IMR-90 (cell line): ENCODE measurements at places on chromosomes 7 and 10.
A peak's percentile ranks its signal among the peaks of the same experiment; 100 is the strongest.

GRCh38 chr7:137606061-137606674 is 240.6 kb downstream of the DGKI start:
- DNase-seq = peak; percentile 71
- no peak overlapping the region for H3K4me3 ChIP-seq
- H3K4me1 ChIP-seq = no peaks in the 10 kb centered on the region

DNA sequence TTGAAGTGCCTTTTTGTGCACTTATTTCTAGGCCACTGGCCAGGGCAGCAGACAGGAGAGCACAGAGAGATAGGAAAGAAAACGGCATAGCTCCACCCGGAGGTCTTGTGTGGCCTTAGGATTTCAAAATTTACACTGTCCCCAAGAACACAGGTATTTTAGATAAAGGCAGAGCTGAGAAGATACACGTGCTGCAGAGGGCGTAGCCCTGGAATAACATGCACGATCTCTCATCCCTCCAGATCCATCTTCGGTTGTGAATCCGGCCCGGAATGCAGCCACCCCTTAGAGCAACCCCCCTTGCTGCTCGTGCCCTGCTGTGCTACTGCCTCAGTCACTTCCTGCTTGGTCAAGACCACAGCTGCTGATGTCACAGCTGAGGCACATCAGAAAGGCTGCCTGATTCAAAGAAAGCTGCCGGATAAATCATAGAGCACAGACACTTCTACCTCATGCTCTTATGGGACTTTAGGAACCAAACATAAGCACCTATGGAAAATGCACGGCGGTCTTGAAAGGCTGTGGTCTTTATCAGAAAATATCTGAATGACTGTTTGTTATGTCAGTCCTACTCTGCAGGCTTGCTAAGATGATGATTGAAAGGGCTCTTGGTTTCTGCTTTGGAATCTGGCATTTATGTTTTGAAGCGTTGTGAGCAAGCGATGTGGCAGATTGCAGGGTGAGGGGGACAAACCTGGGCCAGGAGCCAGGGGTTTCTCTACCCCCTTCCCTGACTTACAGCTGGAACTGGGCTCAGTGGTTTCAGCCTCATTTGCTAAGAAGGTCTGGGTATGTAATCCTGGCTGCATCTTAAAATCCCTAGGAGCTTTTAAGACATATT is 152.0 kb downstream of the SVIL start:
- no peak overlapping the region for H3K27ac ChIP-seq
- H3K4me1 ChIP-seq = peaks cover 7% of the 10 kb centered on the region
- peaks cover 28% of the 10 kb centered on the region for H3K36me3 ChIP-seq
- peak; percentile 76 for DNase-seq

GRCh38 chr7:155867734-155868400 is 55.6 kb upstream of the SHH start:
- no peaks in the 10 kb centered on the region for H3K4me1 ChIP-seq
- H3K4me3 ChIP-seq = no peak overlapping the region
- DNase-seq = no peak
- H3K36me3 ChIP-seq = no peaks in the 10 kb centered on the region

GRCh38 chr10:116710076-116710475 is 32.3 kb downstream of the HSPA12A start:
- no peak overlapping the region for H3K4me3 ChIP-seq
- H3K27me3 ChIP-seq = no peaks in the 10 kb centered on the region
- DNase-seq = no peak
- no peak overlapping the region for H3K27ac ChIP-seq
- H3K36me3 ChIP-seq = no peaks in the 10 kb centered on the region

DNA sequence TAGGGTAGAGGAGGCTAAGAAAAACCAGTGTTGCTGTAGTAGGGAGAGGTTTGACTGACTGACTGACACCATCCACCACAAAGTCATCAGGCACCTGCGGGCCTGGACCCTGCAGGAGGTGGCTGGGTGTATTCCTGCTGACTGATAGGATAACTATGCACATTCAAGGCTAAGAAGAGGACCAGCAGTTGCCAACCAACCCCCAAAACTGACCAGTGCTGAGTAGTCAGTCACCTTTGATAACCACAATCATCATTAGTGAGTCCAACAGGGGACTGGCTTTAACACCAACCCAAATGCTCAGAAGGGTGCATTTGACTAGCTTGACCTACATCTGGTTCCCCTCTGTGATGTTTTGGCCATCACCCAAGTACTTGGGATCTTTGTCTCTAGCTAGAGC is 30.5 kb downstream of the PLXNA4 start:
- no peak overlapping the region for H3K4me3 ChIP-seq
- DNase-seq = no peak
- no peaks in the 10 kb centered on the region for H3K36me3 ChIP-seq
- no peaks in the 10 kb centered on the region for H3K4me1 ChIP-seq
- no peaks in the 10 kb centered on the region for H3K27me3 ChIP-seq

DNA sequence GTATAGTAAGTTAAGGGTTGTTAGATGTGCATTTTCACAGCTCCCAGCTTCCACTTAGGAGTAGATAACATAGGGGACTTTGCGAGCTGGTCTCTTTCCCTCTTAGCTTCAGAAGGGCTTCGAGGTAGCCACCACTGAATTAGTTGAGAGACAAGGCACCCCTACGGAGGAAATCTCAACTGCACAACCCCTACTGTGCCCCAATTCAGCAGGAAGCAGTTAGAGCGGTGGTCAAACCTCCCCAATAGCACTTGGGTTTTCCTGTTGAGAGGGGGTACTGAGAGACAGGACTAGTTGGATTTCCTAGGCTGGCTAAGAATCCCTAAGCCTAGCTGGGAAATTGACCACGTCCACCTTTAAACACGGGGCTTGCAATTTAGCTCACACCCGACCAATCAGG is 1.1 kb upstream of the HERPUD2 start:
- no peak for DNase-seq
- H3K4me3 ChIP-seq = no peak overlapping the region
- H3K36me3 ChIP-seq = no peaks in the 10 kb centered on the region; the same call in 1 of the 2 replicates
- H3K27me3 ChIP-seq = no peaks in the 10 kb centered on the region
- H3K27ac ChIP-seq = no peak overlapping the region
- peaks cover 12% of the 10 kb centered on the region for H3K4me1 ChIP-seq

- H3K27me3 ChIP-seq = no peaks in the 10 kb centered on the region
- H3K4me3 ChIP-seq = no peak overlapping the region
- no peak overlapping the region for H3K27ac ChIP-seq
- H3K36me3 ChIP-seq = no peaks in the 10 kb centered on the region
Measured at GRCh38 chr10:97520520-97520919, 21.8 kb downstream of the UBTD1 start.

GRCh38 chr10:13991353-13991752 is 339.4 kb downstream of the FRMD4A start:
- peaks cover 26% of the 10 kb centered on the region for H3K4me1 ChIP-seq
- H3K4me3 ChIP-seq = no peak overlapping the region
- H3K27ac ChIP-seq = peak overlapping the region; percentile 2; the same call in 1 of the 2 replicates
- H3K36me3 ChIP-seq = no peaks in the 10 kb centered on the region
- no peak for DNase-seq

DNA sequence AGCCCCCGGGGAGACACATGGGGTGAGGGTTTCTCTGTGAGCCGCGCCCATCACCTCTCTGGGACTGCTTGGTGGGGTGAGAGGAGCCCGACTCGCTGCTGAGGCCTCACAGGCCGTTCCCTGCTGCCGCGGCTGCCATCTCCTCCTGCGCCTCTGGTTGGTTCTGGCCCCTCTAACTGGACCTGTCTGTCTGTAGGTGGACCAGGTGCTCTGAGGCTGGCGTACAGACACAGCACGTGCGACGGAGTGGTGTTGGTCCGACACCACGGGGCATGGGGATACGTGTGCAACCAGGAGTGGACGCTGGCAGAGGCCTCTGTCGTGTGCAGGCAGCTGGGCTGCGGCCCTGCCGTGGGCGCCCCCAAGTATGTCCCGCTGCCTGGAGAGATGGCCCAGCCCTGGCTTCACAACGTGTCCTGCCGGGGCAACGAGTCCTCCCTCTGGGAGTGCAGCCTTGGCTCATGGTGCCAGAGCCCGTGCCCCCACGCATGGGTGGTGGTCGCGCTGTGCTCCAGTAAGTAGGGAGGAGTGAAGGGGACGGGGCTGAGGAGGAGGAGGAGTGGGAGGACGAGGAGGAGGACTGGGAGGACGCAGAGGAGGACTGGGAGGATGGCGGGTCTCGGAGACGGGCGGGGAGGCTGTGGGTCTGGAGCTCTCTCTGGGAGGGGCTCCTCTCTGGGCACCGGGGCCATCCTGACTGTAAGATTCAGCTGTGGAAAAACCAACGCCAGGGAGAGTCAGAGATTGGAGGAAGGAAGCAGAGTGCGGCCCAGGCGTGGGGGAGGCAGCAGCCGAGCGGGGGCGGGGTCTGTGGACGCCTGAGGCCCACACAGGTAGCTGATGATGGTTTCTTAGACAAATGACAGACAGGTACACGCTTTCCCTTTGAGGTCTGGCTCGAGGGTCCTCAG is 2.6 kb downstream of the SCART1 start:
- no peak overlapping the region for H3K4me3 ChIP-seq
- no peaks in the 10 kb centered on the region for H3K36me3 ChIP-seq
- H3K27me3 ChIP-seq = no peaks in the 10 kb centered on the region
- H3K4me1 ChIP-seq = no peaks in the 10 kb centered on the region

DNA sequence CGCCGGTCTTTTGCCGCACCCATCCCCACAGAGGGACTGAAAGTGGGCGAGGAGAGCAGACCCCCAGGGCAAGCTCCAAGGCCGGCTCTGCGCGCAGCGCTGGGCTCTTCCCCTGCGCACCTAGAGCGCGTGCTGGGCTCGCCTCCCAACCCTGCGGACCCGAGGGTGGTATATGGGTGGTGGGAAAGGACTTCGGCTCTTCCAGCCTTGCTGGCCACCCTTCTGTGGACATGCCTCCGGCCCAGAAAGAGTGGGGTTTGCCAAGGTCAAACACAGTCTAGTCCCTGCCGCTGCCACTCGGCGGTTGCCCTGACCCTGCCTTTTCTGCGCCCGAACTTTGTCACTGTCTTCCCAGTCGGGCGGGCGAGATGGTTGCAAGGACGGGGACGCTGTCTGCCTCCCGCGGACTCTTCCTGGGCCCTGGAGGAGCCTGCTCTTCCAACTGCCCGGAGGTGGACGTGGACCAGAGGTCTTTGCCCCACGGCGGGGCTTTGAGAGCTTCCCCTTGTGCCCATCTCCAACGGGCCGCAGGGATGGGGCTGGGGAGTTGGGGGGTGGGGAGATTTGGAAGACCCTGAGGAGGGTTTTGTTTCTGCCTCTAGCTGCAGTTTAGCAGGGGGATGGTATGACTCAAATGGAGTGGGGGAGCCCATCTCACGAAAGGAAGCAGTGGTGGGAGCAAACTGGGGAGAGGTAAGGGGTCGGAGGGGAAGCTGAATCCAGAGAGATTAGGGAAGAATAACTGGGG is 1.5 kb downstream of the ADCY1 start:
- peaks cover 65% of the 10 kb centered on the region for H3K27me3 ChIP-seq
- no peaks in the 10 kb centered on the region for H3K36me3 ChIP-seq
- no peak for DNase-seq
- H3K4me3 ChIP-seq = no peak overlapping the region
- H3K4me1 ChIP-seq = peaks cover 2% of the 10 kb centered on the region; the same call in 1 of the 2 replicates

DNA sequence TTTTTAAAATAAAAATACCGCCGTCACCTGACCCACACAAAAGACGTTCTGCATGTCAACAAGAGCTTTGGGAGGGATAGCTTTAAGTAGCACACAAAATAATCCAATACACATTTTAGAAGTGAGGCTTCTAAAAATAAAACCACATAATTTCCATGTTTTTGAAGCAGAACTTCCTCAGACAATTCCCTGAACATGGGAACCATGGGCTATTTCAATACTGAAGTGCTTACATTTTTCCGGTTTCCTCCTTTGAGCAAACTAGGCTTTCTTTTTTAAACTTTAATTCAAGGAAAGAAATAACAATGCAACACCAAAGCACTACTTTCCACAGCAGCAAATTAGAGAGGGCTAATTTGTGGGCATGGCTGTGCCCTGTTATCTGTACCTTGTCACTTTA is 59.9 kb downstream of the ELMO1 start:
- no peaks in the 10 kb centered on the region for H3K4me1 ChIP-seq
- H3K27ac ChIP-seq = no peak overlapping the region
- no peak overlapping the region for H3K4me3 ChIP-seq
- H3K36me3 ChIP-seq = no peaks in the 10 kb centered on the region
- no peaks in the 10 kb centered on the region for H3K27me3 ChIP-seq

DNA sequence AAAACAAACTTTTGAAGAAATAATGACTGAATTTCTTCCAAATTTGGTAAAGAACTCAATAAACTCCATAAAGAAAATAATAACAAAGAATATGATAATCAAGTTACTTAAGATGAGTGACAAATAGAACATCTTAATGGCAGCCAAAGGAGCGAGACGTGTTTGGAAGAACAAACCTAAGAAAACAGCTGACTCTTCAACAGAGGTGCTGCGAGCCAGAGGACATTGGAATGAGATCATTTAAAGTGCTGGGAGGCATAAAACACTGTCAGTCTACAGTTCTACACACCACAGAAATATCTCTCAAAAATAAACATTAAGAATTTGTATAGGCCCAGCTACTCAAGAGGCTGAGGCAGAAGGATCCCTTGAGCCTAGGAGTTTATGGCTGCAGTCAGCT is 443.5 kb downstream of the PAXIP1 start:
- H3K4me3 ChIP-seq = no peak overlapping the region
- DNase-seq = no peak
- no peak overlapping the region for H3K27ac ChIP-seq
- no peaks in the 10 kb centered on the region for H3K36me3 ChIP-seq
- H3K27me3 ChIP-seq = no peaks in the 10 kb centered on the region

DNA sequence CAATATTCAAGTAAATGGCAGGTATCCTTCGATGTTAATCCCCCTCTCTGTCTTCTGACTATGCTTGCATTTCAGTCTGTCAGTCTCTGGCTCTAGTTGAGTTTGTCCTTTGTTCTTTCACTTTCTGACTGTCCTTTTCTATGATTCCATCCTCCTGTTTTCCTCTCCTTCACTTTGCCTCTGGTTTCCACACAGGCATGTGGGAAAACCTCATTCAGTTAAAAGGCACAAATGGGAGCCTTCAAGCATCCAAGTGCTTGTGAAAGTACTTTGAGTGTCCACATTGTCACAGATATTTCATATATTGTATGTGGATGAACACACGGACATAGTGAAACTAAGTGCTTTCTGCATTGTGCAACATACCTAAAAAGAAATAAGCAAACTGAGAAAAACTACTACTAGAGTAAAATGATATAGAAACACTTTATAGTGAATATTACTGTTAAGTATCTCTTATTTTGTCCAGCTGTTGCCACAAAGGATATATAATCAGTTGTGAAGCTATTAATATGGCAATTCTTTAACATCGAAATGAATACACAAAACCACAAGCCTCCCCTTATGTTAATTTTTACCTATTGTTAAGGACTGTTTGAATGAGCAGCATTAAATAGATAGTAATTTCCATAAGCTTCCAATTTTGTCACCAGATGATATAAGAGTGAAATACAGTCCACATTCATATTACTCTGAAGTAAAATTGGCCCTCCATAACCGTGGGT is 71.7 kb downstream of the NRBF2 start:
- peaks cover 7% of the 10 kb centered on the region; the same call in 1 of the 2 replicates for H3K36me3 ChIP-seq
- peak overlapping the region; percentile 12; the same call in 1 of the 2 replicates for H3K4me3 ChIP-seq
- no peaks in the 10 kb centered on the region for H3K27me3 ChIP-seq
- peaks cover 9% of the 10 kb centered on the region for H3K4me1 ChIP-seq
- no peak for DNase-seq
